AG08395 (cell line): ENCODE measurements at places on chromosomes 16 and 17.
A peak's percentile ranks its signal among the peaks of the same experiment; 100 is the strongest.

GRCh38 chr16:57563761-57564160 lies 21.3 kb downstream of the ADGRG5 start:
- no peak for DNase-seq

- DNase-seq = no peak
These were observed 6.1 kb downstream of the WWOX start for GRCh38 chr16:78105517-78105916.

- peak; percentile 62 for DNase-seq
These were observed 20.0 kb upstream of the RASD1 start for GRCh38 chr17:17515934-17516930.

DNA sequence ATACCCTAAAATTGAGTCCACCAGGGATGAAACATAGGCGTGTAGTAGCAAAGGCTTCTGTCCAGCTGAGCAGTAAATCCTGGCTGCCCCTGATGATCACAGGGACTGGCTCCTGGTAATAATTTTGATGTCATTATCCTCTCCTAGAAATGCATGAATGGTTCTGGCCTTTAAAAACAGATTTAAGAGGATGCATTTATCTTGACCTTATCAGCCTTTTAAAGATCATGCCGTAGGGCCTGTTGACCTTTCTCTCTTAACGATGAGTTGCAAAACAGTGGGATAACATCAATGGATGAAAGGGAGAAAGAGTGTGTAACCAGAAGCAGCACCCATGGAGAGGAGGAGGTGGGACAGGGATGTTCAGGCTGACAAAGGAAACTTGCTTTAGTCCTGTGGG lies 128.5 kb downstream of the CA10 start:
- DNase-seq = no peak

DNA sequence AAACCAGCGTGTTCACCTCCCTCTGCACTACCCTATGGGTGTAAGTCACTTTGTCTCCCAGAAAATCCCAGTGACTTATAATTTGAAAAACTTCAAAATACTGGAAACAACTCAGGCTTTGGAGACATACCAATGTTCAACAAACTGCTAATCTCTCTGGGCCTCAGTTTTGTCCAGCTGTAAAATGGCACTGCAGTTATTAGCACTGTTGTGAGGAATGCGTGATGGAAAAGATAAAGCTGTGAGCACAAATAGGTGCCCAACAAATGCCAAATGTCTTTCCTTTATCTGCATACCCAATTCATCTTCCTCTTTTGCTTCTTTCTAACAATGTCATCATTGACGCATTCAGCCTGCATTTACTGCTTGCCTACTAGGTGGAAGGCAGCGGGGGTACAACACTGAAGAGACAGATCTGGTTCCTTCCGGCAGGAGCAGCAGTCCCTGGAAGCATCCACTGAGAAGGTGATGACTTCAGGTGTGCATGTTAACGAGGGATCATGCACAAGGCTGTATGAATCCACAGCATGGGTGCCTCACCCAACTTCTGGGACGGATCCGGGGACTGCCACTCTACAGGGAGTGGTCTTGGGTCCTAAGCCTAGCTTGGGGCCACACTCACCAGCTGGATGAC lies 63.4 kb downstream of the CYTH1 start:
- DNase-seq = no peak
